Activated effector memory CD4-positive, alpha-beta T cell treated with Interleukin-2 at 50 U/mL for 16 hours (primary cell): ENCODE measurements at places on chromosomes 2 and 18.

GRCh38 chr2:57291209-57291608, 755.4 kb upstream of the VRK2 start:
- no peak for DNase-seq

DNA sequence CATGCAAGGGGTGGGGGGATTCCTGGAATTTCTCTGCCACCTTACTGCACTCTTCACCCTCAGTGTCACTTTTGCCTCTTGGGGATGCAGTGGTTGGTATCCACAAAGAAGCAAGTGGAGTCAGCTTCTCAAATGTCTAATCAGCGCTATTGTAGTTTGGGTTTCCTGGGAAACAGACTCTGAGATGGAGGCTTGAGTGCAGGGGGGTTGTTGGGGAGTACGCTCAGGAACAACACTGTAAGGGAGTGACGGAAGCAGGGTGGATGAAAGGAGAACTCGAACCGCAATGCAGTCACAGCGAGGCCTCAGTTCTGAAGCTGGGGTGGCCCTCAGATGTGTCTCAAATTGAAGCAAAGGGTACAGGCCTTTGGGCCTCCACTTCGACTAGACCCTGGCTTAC, 73.6 kb upstream of the EPC2 start:
- no peak for DNase-seq

- no peak for DNase-seq
Measured at GRCh38 chr2:206739271-206739670, 21.1 kb upstream of the DYTN start.

- no peak for DNase-seq
Measured at GRCh38 chr2:194104687-194105086, 1552.3 kb upstream of the SLC39A10 start.

DNA sequence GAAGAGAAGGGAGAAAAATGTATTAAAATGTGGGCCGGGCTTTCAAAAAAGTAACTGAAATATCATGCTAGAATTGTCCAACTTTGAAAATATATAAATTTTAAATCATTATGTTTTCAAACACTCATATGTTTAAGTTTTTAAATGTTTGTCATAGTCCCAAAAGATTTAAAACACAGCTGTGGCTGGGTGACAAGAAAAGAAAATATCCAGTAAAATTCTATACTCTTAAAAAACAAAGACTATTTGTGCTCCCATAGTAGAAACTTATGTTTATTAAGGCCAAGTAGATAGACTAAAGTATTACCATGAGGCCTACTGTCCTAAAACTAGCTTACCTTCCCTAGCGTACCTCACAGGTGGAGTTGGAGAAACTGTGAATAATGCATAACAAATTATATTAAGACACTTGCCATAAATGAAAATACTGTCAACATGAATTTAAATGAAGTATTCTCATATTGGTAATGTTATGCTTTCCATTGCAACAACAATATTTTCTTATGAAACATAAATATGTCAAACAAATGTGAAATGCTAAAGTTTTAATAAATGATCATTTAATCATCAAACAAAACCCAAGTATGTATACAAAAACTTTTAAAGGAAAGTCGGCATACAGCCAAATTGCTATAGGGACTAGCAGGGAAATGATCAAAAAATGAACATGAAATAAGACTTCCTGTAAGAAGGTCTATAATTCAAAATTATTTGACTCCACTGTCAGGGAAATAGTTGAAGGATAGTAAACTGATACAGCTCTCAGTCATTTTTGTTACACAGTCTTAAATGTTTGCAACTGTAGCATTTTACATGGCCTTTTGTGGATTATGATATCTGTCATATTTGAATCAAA, 13.4 kb downstream of the MEIS1 start:
- DNase-seq = no peak

GRCh38 chr2:20149703-20150030, 75.3 kb downstream of the SDC1 start:
- no peak for DNase-seq

DNA sequence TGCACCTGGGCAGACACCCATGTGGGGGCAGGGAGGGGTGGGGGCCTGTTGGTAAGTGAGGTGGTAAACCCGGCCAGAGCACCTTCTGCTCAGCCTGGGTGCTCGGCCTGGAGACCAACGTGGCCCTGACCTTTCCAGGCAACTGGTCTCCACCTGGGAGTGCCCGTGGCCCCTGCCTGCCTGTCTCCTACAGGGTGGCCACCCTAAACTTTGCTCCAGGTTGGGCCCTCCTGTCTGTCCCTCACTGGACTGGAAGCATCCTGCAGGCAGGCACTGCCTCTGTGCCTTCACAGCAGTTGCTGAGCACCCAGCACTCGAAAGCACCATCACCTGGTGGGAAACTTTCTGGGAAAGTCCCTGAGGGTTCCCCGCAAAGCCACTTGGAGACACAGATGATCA, 171.3 kb downstream of the TWIST2 start:
- no peak for DNase-seq

DNA sequence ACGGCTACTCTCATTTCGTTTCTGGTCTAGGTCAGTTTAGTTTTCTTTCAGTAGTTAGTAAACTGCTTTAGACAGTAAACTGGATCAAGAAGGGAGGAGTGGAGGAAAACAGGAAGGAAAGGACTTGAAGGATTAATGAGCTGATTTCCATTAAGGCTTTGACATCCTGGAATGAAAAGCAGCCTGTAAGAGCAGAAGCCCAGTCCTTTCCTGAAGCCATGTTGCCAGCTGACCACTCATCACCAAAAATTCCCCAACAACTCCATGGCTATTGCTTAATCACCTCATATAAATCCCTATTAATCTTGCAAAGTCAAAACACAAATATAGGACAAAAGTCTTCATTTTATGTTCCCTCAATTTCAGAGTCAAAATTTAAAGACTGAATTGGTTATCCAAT, 113.7 kb upstream of the ZFP36L2 start:
- no peak for DNase-seq

DNA sequence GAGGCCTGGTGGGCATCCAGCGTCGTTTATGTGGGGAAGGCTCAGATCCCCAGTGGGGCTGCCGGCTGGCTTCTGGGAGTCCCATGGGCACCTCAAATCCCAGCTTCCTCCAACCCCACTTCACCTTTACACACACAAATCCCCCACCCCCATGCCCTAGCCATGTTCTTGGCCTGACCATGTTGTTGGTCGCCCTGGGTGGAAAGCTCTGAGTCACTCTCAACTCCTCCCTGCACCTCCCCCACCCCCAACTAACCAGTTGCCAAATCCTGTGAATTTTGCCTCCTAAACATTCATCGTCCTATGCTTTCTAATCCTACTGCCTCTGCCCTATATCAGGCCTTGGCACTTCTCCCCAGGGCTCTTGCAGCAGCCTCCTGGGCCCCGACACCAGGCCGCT, 6.4 kb downstream of the TNS1 start:
- no peak for DNase-seq

DNA sequence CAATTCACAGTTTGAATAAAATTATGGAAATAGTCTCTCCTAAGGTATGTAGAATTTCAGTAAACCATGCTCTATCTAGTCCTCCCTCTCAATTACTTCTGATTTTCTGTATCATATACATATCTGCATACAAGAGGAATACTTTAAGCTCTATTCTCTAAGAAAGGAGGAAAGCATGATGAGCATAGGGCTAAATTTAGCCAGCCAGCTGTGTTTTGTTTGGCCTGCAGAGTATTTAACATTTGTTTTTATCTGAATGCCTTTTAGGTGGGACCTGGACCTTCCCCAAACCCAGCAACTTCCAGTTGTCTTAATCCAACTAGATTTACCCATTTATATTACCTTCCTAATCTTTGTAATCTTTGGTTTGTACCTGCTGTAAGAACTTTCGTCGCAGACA, 42.2 kb upstream of the FAM117B start:
- DNase-seq = no peak

- DNase-seq = no peak
Measured at GRCh38 chr2:112718863-112719370, 1.9 kb upstream of the NT5DC4 start.

GRCh38 chr2:195824478-195824877, 167.5 kb downstream of the SLC39A10 start:
- DNase-seq = no peak

GRCh38 chr2:10091182-10091888, 11.1 kb upstream of the CYS1 start:
- DNase-seq = no peak

GRCh38 chr2:112794131-112794733, 9.9 kb upstream of the IL1A start:
- DNase-seq = no peak

- DNase-seq = no peak
Measured at GRCh38 chr2:158482594-158482993, 25.8 kb downstream of the PKP4 start.

DNA sequence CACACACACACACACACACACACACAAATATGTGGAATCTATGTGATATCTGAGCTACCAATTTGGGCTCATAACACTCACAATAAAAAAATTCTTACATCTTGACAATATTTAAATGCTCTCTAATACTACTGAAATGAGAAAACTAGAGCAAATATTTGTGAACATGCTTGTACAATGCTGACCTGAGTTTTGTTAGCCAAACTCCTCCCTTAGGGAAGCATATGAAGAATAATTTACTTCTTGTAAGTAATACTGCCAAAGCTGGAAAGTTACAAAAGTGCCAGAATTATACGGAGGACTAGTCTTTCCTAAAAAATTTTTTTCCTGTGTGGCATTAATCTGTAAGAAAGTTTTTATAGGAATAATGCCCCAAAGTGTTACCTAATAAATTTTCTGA, 18.5 kb downstream of the MBD2 start:
- no peak for DNase-seq

GRCh38 chr18:22005191-22005841, 164.1 kb upstream of the GATA6 start:
- DNase-seq = no peak

DNA sequence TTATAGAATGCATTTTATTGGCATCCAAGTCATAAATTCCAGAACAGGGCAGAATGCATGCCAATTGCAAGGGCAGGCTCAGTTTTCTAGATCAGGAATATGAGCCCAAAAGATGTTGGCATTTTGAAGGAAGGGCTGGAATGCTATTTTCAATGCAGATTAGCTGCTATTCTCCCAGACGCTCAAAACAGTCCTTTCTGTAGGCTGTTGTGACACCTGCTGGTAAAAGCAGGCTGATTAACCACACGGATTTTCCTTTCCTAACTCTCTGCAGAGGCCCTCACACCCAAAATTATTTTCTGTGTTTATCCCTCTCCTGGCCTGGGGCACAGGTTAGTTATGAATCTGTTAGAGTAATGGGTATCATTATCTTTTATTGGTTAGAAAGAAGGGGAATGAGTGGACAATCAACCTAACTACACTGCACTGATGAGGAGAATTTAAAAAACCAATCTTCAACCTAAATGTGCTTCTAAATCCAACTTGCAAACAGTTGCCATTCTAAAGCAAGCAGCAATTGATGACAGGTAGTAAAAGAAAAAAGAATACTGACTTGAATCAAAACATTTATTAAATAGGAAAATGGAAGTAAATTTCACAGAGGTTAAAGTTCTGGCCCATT, 94.0 kb downstream of the PLA2R1 start:
- DNase-seq = no peak

GRCh38 chr2:36650031-36650829, 46.3 kb upstream of the VIT start:
- DNase-seq = no peak

GRCh38 chr2:39728941-39729351, 50.1 kb downstream of the THUMPD2 start:
- no peak for DNase-seq

DNA sequence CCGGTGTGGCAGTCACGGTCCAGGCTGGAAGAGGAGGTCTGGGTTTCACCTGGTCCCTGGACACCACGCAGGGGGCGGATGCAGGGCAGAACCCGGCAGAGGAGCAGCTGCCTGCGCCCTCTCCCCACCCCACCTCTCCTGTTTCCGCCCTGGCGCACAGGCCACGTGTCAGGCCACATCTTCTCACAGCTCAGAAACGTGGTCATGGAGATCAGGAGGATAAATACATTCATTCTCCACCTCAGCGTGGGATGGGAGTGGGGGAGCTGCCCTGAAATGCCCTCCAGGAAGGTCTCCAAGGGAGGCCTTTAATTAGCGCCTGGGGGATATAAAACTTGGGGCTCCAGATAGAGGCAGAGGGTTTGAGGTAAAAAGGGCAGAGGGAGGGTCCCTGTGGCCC, 142.0 kb downstream of the KCTD1 start:
- no peak for DNase-seq

- no peak for DNase-seq
Measured at GRCh38 chr18:62790871-62791772, 75.8 kb downstream of the PHLPP1 start.

DNA sequence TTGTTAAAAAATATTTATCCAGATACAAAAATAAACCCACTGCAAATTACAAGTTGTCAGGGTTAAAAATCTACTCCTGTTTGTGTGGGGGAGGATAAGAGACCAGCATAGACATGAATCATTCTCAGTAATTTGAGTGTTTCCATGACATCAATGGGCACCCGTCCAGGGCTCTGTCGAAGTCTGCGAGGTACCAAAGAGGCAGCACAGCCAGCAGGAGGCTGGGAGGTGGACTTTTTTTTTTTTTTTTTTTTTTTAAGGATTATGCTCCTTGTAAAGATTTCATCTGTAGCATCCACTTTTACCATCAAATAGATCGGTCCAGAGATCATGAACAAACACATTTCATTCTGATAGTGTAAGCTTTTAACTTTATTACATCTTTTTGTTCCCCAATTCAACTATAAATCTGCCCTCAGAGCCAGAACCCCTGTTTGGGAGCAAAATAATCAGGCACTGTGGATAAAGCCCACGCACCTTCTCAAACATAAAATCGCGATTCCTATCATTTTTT, 182.0 kb downstream of the TCF4 start:
- DNase-seq = no peak

GRCh38 chr18:13453714-13454113, 235.2 kb downstream of the LDLRAD4 start:
- no peak for DNase-seq

GRCh38 chr2:23926290-23926749, 603 bp downstream of the ATAD2B start:
- peak; percentile 19 for DNase-seq

GRCh38 chr2:233185330-233185729, 66.1 kb upstream of the ATG16L1 start:
- no peak for DNase-seq

GRCh38 chr2:191199929-191200512, 45.2 kb upstream of the MYO1B start:
- no peak for DNase-seq

DNA sequence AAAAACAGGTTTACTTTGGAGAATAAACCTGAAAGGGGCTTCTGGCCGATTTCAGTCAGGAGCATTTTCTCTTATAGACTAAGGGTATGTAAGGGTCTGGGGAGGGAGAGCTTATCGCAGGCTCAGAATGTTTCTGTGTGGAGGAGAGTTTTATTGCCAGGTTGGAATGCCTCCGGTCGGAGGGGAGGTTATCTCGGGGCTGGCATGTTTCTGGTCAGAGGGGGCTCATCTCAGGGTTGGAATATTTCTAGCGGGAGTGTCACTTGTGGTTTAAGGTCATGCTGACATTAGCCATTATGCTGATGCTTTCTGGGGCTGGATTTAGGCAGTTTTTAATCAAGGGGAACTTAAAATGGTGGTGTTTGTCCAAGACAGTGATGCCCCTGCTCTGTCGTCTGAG, 333.6 kb downstream of the METTL4 start:
- no peak for DNase-seq
